ENCODE measurements at places on chromosomes 3 and 15.

DNA sequence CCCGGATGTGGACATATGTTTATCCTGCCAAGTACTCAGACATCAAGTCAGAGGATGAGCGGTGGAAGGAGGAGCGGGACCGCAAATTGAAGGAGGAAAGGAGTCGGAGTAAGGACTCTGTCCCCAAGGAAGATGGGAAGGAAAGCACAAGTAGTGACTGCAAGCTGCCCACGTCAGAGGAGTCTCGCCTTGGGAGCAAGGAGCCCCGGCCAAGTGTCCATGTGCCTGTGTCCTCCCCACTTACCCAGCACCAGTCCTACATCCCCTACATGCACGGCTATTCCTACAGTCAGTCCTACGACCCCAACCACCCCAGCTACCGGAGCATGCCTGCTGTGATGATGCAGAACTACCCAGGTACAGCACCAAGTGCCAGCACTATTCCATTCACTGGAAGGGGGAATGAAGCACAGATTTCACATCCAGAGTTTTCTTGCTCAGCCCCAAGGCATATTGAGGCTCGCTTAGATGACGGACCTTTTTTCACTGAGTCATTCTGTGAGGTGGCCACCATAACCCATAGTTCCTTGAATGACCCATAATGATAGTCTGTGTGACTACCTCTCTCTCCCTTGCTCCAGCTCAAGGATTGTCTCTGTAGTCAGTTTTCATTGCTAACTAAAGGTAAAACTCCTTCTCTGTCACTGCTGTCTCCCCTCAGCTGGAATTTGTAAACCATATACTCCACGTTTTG lies 97.1 kb downstream of the RBPMS2 start:
- DNase-seq: no peak

DNA sequence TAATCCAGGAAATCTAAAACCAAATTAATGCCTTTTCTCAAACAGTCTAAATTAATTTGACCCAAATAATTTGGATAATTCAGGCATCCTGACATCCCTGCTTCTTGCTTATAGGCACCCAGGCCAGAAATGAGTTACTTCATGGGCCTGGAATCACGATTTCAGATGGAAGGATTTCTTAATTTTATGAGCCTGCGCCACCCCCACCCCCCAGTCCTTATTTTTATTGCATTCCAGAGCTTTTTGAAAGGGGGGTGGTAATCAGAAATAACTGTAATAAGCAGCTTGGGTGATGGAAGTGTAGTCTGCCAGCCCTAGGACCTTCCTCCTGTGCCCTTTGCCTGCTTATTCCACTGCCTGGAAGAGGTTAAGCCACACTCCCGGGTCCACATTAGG lies 1.3 kb downstream of the AP2M1 start:
- DNase-seq: no peak

DNA sequence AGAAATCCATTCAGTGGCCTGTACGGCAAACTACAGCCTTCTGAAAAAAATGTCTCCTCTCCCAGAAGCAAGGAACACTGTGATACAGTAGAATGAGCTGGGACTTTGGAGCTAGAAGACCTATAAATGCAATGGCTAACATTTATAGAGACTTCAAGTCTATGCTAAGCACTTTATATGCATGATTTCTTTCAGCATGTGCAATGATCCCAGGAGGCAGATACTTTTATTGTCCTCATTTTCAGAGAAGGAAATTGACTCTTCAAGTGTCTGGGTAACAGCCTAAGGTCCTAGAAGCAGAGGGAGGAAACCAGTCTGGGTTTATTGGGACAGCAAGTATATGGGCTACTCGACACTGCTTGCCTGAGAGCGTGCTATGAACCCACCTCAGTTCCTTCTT lies 140.9 kb downstream of the ALDH1A2 start:
- no peak for DNase-seq

DNA sequence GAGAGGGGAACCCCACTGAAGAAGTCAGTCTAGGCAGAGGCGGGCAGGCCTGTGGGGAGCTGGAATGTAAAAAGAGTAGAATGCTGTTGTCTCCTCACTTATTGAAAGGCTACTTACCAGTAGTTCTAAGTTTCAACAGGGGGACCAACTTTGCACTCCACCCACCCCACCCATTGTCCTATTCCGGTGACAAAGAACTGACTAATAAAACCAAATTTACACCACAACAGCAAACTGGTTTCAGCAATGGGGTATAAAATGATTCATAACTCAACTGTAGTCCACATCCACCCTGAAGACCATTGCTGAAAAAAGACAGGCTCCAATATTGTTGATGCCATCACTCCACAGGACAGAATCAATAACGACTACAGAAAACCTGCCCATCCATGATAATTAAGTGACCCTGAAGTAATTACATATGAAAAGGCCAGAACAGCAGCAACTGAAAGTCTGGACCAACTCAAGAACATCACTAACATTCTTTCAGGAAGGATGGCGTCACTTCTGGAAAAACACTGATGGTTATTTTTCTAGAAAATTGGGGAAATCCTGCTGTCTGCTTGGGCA lies 80.2 kb downstream of the ABI3BP start:
- DNase-seq: no peak

GRCh38 chr3:184591789-184592188 lies 30.2 kb downstream of the EPHB3 start:
- DNase-seq: no peak

GRCh38 chr3:147930232-147930807 lies 521.2 kb downstream of the ZIC1 start:
- no peak for DNase-seq

DNA sequence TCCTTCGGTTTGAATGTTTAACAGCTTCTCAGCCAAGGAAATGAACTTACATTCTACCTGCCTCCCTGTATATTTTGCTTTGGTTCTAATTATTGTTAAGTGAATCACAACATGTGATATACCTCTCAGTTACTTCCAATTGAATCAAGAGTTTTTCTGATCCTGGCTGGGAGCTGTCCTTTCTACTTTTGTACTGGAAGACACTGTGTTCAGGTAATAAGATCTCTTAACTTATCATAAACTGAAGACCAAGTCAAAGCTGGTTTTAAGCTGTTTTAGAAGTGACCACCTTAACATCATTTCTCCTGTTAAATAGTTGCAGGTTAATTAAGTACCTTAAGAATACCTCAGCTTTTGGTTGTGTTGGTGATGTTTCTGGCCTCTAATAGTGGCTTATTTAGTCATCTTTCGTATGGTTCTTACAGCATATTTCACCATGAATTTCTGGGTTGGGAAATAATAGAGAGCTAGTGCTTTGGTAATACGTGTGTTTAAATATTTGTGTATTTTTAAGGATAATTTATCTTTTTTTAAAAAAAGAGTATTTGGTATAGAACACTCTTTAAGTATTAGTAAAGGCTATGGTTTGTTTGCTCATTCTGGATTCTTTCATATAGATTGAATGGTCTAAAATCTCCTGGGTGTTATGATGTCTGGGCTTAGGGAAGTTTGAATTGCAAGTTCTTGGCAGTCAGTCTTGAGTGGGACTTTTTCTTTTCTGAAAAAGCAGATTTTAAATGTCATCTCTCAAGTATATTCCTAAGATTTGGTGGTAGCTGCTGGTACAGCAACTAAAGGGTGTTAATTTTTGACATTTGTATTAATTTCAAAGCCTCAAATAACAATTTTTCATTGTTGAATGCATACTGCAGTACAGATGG lies 1.6 kb downstream of the RAB8B start:
- DNase-seq: no peak

DNA sequence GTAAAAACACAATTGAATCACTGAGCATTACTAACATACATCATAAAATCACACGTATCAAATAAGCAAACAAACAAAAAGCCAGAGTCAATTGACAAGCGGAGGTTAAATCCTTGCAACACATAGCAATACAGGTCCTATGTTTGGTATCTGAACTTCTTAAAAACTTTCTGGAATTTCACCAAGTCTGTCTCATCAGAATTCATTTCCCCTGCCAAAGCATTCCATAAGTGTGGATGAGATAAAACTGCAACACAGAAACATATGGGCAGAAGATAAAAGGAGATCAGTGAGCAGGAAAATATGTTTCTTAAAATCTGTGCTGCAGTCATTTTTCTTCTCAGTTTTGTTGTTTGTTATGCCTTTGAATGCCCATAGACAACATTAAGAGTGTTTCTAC lies 1155.5 kb downstream of the TBL1XR1 start:
- DNase-seq: no peak

All from 8988T (cell line).